ENCODE measurements at places on chromosomes 7 and 10.
A peak's percentile ranks its signal among the peaks of the same experiment; 100 is the strongest.

DNA sequence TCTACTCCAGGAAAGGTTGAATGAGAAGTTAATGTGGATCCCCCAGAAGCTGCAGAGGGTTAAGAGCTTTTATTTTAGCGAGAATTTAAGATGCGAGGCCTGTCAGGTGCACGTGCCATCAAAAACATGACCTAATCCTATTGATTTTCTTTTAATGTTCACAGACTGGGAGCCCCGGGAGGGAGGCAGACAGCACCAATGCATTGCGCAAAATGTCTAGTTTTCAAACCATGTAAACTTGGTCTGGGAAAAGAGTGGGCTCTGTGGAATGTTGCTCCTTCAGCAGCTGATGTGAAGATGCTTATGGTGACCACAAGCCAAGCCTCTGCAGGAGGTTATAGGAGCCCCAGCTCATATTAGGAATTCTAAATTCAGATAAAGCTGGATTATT is 172.0 kb upstream of the ITGB1 start:
- DNase-seq: no peak

DNA sequence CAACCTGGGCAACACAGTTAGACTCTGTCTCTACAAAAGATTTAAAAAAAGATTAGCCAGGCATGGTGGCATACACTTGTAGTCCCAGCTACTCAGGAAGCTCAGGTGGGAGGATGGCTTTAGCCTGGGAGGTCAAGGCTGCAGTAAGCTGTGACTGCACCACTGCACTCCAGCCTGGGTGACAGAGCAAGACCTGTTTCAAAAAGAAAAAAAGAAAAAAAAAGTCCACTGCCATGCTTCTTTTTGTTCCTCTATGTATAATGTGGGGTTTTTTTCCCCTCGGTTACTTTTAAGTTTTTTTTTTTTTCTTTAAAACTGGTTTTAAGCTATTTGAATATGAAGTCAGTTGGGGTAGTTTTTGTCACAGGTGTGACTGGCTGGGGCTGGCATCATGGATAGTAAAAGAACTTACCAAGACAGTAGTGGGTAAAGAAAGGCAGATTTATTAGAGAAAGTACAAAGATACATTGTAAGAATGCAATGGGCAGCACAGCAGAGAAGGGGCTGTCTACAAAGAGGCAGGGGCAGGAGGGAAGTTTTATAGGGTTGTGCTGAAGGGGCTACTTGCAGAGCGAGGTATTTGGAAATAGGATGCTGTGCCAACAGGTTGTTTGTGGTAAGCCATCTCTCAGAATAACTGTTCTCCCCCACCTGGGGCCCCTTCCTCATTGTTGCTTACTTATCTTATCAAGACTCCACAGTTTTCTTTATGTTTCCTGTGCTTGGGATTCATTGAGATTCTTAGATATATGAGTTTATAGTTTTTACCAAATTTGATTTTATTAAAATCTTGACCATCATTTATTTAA is 177.3 kb downstream of the PHTF2 start:
- DNase-seq: no peak

- no peak for DNase-seq
These were observed 57.3 kb downstream of the ARID5B start for GRCh38 chr10:61958805-61959204.

- no peak for DNase-seq
These were observed 3.1 kb upstream of the ABCC2 start for GRCh38 chr10:99779335-99779734.

DNA sequence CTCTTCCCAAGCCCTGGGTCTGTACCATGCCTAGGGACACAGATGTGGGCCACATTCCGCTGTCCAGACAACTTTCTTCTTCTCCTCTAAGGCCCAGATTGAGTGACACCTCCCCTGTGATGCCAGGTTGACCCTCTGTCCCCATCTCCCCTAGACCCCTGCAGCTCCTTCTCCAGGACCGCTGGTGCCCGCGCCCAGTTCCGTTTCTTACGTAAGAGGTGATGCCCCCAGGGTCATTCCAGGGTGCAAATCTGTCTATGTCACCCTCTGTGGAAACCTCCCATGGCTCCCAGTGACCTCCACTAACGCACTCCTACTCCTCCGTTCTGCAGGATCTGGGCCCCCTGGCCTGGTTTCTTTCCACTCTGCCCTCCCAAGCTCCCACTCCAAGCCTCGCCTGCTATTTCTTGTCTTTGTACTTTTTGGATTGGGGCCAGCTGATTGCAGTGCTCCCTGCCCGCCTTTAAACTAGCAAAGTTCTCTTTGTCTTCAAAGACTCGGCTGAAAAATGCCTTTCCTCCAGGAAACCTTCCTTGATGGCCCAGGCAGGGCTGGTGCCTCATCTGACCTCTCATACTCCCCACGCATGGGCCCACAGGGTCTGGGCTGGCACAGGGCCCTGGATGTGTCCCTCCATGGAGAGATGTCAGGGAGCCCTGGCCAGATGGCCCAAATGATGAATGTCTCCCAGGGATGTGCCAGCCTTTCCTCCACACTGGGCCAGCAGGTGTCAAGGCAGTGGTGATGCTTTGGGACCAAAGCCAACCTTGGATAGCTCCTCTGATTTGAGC is 21.3 kb upstream of the ELN start:
- DNase-seq: no peak

GRCh38 chr7:103687272-103687671 is 241.3 kb upstream of the SLC26A5 start:
- no peak for DNase-seq

DNA sequence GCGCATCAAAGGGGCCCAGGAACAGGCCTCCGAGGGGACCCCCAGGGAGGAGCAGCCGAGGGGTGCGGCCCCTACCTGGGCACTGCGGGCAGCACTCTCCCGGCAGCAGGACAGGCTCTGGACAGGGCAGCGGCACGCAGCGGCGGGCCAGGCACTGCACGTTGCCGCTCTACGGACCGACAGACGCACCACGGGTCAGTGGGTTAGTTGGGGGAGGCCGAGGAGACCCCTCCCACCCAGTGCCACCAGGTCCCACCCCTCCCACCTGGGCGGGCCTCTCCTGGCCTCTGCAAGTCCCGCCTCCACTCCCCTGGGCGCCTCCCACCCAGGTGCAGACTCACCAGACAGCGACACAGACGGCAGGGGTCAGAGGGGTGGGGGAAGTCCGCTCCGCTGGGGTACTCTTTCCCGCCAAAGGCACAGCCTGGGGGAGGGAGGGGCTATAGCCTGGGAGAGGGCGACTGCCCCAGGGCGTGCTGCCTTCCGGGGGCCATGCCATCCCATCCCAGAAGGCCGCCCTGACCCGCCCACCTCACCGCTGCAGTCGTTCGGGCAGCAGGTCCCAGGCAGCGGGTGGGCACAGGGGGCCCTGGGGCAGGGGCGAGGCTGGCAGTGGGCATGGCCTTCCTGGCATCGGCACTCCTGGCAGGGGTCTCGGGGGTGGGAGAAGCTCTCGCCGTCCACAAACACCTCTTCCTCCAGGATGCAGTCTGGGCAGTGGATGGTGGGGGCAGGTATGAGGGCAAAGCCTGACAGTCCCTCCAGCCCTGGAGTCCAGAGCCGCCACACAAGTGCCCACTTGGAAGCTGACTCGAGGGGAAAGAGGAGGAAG is 19.2 kb downstream of the KCP start:
- no peak for DNase-seq

- DNase-seq: peak; percentile 26
These were observed 674.4 kb downstream of the PHTF2 start for GRCh38 chr7:78473021-78473420.

DNA sequence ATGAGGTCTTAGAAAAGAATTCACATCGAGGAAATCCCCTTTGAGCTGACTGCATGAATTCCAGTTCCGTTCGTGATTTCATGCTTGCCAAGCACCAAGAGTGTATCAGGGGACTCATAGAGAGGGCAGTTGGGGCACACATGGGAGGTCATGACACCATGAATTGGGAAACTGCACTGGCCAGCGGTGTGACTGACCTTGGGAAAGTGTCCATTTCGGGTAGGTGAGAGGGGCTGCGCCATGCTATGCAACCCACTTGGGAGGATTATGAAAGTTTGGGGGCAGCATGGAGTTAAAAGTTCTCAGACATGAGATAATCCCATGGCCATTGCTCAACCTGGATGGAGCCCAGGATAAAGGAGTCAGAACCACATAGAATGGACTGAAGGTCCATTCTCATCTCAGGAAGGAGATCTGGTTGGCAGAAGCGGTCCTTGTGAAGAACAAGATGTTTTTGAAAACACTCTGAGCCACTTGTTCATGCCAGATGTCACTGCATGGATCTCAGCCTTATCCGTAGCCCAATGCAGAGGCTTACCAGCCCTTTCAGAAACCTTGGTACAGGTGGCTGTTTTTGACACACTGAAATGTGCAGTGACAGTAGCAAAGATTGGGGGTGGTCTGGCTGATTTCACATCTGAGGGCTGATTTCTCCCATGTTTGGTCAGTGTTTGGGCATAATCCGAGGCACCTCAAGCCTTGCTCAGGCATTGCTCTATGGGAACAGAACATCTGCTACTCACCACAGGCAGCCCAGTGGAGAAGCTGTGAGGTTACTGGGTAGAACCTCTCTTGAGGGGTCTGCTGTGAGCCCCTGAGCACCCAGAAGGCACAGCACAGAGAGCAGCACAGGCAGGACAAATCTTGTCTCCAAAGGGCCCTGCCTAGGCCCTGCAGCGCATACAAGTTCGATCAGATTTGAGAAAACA is 252.3 kb downstream of the CXCL12 start:
- no peak for DNase-seq

DNA sequence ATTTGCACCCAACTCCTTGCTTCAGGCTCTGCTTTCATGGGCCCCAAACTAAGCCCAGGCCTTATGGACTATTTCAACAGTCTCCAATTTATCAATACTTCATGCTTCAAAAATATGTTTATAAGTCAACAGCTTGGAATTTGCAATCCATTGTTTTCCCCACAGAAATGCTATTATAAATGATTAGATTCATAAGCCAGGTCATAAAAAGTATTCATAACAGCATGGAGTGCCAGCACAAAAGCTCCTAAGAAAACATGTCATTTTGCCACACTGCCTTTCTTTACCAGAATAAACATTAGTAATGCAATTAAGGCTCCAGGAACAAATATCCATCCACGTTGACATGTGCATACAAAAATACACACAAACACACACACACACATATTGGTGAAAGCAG is 30.1 kb downstream of the OSBPL3 start:
- no peak for DNase-seq

- no peak for DNase-seq
These were observed 120.5 kb downstream of the UBE2H start for GRCh38 chr7:129832282-129832681.

- no peak for DNase-seq
These were observed 57.3 kb upstream of the GSAP start for GRCh38 chr7:77473229-77474005.

GRCh38 chr7:25454562-25455041 is 226.3 kb upstream of the NPVF start:
- no peak for DNase-seq

DNA sequence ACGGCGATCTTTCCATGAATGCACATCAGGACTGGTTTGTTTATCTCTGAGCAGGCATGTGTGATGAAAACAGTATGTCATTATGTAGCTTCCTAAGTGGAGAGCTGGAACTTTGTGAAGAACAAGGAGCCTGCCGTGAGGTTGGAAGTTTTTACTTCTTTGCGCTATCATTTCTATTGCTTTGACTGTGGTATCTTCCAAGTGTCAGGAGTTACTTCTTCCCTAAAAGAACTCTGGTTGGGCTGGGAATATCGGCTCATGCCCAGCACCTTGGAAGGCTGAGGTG is 167.4 kb upstream of the AHR start:
- DNase-seq: no peak

GRCh38 chr10:61608255-61609033 is 54.3 kb upstream of the CABCOCO1 start:
- DNase-seq: no peak

DNA sequence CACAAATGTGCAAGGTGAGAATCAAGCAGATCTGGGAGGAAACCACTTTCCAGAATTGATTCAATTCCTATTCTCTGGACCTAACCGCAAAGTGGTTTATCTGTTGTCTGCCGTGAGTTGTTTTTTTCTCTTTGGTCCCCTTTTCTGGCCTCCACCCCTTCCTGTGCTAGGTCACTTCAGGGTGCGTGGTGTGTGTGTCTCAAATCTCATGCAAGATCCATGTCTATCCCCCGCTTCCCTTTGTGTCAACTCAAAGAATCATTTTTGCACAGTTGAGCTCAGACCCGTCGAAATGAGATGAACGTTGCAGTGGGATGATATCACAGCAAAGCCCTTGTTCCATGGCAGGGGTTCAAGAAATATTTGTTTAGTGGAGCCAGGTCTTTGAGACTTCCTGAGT is 184.5 kb downstream of the GATA3 start:
- no peak for DNase-seq

GRCh38 chr10:118467200-118467599 is 125.1 kb upstream of the FAM204A start:
- no peak for DNase-seq

DNA sequence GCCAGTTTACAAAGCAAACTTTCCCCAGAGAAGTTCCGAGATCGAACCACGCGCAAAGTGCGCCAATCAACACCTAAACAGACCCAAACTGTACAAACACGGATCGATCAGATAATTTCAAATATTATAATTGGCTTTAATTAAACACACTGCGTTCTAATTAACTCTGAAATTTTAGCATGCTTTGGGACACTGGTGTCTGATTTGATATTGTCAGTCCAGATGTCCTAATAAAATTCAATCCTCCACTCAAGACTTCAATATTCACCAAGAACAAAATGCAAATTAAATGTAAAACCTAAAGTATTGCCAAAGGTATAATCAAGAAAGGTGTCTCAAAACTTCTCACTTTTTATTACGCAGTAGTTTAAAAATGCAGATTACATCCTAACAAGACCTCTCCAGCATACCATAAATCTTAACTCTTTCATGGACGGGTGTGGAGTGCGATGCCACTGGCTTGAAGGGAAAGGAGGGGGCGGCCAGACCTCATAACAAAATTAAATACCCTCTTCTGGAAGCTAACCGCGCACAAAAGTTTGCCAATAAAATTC is 5.9 kb upstream of the EBF3 start:
- DNase-seq: no peak

DNA sequence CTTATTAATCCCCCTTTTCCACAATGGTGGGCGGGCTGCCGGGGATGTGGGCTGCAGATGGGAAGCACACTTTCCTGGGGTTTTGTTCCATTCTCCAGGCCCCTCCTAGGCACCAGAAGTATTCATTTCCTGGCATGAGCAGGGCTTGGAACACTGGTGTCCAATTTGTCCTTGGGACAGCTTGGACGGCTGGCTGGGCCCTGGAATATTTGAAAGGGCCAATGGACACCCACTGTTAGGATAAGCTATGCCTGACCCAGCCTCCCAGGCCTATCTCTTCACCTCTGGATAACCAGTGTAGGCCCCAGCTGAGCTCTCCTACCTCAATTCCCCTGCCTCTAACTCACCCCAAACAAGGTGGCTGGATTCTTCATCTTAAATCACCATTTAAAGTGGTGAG is 354.9 kb downstream of the PTEN start:
- DNase-seq: no peak

GRCh38 chr7:40311307-40311706 is 176.5 kb downstream of the SUGCT start:
- DNase-seq: no peak

- no peak for DNase-seq
These were observed 136.0 kb upstream of the WDR11 start for GRCh38 chr10:120715171-120715570.

DNA sequence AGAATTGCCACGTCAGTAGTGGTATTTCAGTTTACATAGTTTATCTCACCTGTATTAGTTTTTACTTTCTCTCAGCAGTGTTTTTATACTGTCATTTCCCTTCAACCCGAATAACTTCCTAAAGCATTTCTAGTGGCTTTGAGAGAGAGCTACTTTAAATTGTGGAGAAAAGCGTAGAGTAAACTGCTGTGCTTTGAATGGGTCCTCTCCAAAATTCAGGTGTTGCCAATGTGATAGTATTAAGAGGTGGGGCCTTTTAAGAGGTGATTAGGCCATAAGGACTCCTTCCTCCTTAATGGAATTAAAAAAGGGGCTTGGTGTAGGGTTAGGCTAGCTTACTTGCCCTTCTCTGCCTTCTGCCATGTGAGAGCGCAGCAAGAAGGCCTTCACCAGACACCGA is 98.4 kb downstream of the LCOR start:
- no peak for DNase-seq
